ENCODE measurements at places on chromosomes 1 and 21. TPM values are rescaled to one million over a fixed set of nuclear protein-coding genes. Genes with fewer than 3 reads are reported as not detected.

The CA6 gene
- 37.3 TPM for total RNA-seq

The UMODL1 gene
- 0.30 TPM for total RNA-seq

The GPR61 gene
- not detected for total RNA-seq

The FMN2 gene
- not detected for total RNA-seq

The BCL2L15 gene
- 1.1 TPM for total RNA-seq

The CFHR5 gene
- total RNA-seq, result not detected

The RNF11 gene
- 36.2 TPM for total RNA-seq

The SLC25A34 gene
- total RNA-seq, result 1.6 TPM

The SLAMF9 gene
- total RNA-seq, result not detected

The CCDC27 gene
- not detected for total RNA-seq

The FLG2 gene
- total RNA-seq, result not detected

The C1orf21 gene
- 12.9 TPM for total RNA-seq

The COL8A2 gene
- total RNA-seq, result 0.17 TPM

The SSX2IP gene
- 14.4 TPM for total RNA-seq

The ZNF593OS gene
- not detected for total RNA-seq

The TDRD10 gene
- not detected for total RNA-seq

The KCNE1 gene
- total RNA-seq, result 0.33 TPM

The TNFRSF18 gene
- 11.4 TPM for total RNA-seq

The RNF223 gene
- not detected for total RNA-seq

The SPATA17 gene
- total RNA-seq, result not detected

The GFI1 gene
- 52.2 TPM for total RNA-seq

The LCE1C gene
- total RNA-seq, result not detected

The TXNIP gene
- total RNA-seq, result 725 TPM

The STUM gene
- not detected for total RNA-seq

The NKAIN1 gene
- 0.97 TPM for total RNA-seq

The ELF3 gene
- 0.82 TPM for total RNA-seq

The LCE3D gene
- not detected for total RNA-seq

The TLCD4 gene
- total RNA-seq, result 0.06 TPM

The FCRL1 gene
- not detected for total RNA-seq

The PCSK9 gene
- total RNA-seq, result not detected

The ID3 gene
- total RNA-seq, result 44.0 TPM

The CFAP107 gene
- total RNA-seq, result not detected

The DMRTA2 gene
- not detected for total RNA-seq

The SOAT1 gene
- total RNA-seq, result 62.8 TPM

The FLG gene
- total RNA-seq, result not detected

The SPRR2A gene
- not detected for total RNA-seq

The GABPA gene
- total RNA-seq, result 27.4 TPM

The KRTAP19-1 gene
- not detected for total RNA-seq

The THEMIS2 gene
- total RNA-seq, result 35.4 TPM

The AMY2B gene
- 23.3 TPM for total RNA-seq

The LORICRIN gene
- total RNA-seq, result not detected

The WNT4 gene
- total RNA-seq, result not detected

The PRDM16 gene
- total RNA-seq, result not detected

The PDC gene
- total RNA-seq, result not detected

The LPAR3 gene
- total RNA-seq, result 3.2 TPM

The GBP4 gene
- 61.9 TPM for total RNA-seq

The PGLYRP4 gene
- total RNA-seq, result not detected

The RIPK4 gene
- total RNA-seq, result 0.19 TPM

The GUCA2A gene
- not detected for total RNA-seq

The OR2L5 gene
- not detected for total RNA-seq

The DDAH1 gene
- not detected for total RNA-seq

The ARMH1 gene
- total RNA-seq, result 95.7 TPM

The NBPF3 gene
- total RNA-seq, result 8.5 TPM

The CZIB gene
- total RNA-seq, result 57.7 TPM

The CHODL gene
- total RNA-seq, result 0.31 TPM

The SPRR2B gene
- total RNA-seq, result not detected
